ENCODE measurements at places on chromosomes 5 and 9.
A peak's percentile ranks its signal among the peaks of the same experiment; 100 is the strongest.

DNA sequence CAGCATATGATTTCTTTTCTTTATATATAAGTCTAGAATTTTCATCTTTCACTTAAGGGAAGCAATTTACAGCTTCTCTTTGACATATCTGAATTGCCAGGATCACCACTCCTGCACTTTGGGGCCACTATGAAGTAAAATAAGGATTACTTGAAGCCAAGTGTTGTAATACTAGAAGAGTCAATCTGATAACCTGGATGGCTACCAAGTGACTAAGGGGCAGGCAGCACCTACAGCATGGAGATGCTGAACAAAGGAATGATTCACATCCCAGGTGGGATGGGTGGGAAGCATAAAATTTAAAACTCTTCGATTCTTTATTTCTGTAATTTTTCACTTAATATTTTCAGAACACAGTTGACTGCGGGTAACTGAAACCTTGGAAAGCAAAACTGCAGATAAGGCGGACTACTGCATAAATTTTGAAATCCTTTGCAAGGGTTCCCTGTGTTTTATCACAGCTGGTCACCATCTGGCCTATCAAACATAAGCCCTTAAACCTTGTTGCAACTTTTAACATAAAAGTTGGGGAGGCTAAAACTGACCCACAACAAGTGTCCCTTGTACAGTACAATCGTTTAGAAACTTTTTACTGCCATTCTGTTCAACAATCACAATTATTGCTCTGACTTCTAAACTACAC lies 31.2 kb downstream of the NR3C1 start:
- no peak for DNase-seq

- no peak for DNase-seq
These were observed 7.9 kb downstream of the SH2D3C start for GRCh38 chr9:127770583-127770904.

GRCh38 chr5:76503929-76504328 lies 100.8 kb downstream of the IQGAP2 start:
- no peak for DNase-seq

GRCh38 chr5:31476738-31477141 lies 55.2 kb downstream of the DROSHA start:
- DNase-seq = no peak

- no peak for DNase-seq
These were observed 376 bp downstream of the GOLGA1 start for GRCh38 chr9:124940521-124940893.

DNA sequence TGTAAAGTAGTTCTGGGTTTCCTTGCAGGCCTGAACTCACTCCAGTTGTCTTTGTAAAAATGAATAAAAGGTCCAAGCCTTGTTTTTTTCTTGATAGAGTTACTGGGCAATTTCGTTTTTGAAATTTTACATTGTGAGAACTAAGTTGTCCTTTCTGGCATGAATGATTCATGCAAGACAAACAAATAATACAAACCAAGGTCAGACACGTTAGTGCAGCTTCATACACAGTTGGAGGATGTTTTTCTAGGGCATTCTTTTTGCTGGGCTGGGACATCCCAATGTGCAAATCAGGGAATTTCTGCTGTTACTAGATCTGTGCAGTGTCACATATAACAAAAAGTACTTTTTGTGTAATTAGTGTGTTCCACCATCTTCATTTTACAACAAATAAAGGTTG lies 96.0 kb downstream of the MEGF10 start:
- DNase-seq = peak; percentile 38

DNA sequence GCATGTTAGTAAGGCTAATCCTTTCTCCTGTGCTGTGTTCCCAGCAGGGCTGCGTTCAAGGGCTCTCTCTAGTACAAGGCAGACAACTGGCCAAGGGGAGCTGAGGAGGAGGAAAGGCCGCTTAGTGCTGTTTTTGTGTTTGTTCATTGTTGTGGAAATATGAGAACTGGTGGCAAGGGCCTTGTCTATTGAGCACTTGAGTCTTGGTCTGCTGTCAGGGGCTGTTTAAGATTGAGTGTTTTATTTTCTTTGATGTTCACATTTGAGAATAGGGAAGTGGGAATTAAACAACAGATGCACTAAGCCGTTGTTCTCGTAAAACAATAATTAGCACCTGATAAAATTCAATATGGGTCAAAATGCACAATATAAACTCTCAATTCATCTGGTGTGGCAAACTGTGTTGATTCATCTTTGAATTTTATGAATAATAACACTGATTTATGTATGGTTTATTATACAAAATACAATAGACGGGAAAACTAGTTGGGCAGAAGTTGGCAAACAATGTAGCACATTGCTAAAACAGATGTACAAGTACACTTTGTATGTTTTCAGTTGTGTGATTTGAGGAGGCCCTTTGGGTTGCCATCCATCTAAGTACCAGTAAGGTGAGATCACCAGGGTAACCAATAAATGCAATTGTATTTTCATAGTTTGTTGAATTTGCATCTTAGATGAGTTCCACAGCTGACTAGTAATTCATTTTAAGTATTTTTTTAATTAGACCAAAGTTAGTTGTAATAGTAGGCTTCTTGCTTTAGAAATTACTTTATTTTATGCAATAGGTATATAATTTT lies 97.6 kb upstream of the GRHPR start:
- DNase-seq = no peak

GRCh38 chr9:12889402-12890106 lies 114.7 kb downstream of the LURAP1L start:
- DNase-seq = no peak

- no peak for DNase-seq
These were observed 2.1 kb downstream of the TTLL11 start for GRCh38 chr9:122090981-122091380.

DNA sequence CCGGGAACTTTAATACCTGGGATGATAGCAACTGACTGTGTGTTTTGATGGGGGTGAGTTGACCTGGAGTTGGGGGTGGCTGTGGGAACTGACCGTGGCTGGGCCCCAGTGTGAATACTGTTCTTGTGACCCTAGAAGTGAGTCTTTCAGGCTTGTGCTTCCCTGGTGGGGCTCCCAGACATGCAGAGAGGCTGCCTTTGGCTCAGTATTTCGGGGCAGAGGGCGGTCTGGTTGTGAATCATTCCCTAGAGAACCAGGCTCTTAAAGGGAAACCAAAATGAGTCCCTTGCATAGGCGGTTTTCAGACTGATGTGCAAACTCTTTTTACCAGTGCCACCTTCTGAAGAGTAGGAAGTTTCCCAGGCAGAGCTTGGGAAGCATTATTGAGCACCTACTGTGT lies 132.1 kb downstream of the MACROH2A1 start:
- DNase-seq = no peak

- no peak for DNase-seq
These were observed 100.1 kb upstream of the DHFR start for GRCh38 chr5:80754900-80755299.

DNA sequence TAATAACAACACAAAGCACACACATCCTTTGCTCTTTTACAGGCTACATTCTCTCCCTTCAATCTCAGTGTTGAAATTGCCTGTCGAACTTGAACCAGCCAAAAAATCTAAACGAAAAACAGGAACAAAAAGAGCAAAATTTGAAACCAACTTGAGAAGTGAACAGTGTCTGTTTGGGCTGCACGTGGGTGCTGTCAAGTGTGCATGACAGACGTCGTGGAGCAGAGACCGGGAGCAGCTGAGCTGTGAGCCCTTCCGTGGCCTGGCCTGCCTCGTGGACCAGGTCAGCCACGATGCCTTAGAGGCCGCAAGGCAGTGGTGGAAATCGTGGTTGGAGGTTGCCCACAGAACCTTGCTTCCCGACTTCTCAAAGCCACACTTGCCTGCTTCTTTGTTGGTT lies 34.8 kb upstream of the DENND1A start:
- no peak for DNase-seq

GRCh38 chr9:133073086-133074014 lies 11.6 kb downstream of the CEL start:
- DNase-seq = no peak

DNA sequence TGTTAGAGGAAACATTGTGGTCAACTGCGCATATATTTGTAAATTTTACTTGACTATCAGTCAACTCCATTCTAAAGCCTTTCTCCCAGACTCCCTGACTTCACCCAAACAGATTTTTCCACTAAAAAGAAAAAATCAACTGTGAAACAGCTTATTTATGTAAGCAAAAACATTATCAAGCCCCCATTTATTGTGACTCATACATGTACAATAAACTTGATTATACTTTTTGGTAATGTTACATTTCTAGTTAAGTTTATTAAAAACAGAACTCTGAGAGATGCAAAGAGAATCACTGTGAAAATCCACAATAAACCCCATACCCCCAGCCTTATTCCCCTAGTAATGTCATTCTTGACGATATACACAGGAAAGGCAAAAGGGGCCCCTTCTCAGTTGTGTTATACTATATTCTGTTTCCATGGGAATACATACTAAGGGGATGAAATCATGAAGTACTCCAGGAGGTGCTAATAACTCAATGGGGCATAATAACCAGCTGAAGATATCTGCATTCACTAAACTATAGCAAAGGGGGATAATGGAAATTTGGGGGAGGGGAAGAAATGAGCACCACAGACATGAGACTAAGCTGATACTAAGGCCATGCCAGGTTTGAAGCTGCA lies 616.0 kb downstream of the ACTL7B start:
- DNase-seq = no peak

DNA sequence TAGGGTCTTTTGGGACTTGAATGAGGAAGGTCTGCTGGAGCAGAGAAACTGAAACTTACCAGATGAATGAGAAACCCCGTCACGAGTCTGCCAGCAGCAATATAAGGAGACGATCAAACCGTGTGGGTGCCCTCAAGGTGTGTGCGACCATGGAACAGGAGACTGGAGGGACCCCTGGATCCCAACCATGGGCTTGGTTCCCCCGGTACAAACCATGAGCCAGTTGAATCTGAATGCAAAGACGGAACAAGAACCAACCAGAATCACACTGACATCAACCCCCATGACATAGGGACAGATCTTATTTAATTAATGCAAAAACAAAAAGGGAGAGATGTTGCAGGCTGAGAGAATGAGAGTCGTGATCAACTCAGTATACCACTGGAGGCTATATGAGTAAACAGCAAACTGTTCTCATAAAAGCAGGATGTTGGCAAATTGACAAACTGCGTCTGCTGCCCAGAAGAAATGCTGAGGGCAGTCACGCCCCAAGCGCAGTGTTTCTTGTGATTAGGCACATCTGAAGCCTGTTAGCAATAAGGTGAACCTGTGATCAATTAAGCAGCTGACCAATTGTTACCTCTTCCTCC lies 475.5 kb upstream of the ACO1 start:
- DNase-seq = no peak

DNA sequence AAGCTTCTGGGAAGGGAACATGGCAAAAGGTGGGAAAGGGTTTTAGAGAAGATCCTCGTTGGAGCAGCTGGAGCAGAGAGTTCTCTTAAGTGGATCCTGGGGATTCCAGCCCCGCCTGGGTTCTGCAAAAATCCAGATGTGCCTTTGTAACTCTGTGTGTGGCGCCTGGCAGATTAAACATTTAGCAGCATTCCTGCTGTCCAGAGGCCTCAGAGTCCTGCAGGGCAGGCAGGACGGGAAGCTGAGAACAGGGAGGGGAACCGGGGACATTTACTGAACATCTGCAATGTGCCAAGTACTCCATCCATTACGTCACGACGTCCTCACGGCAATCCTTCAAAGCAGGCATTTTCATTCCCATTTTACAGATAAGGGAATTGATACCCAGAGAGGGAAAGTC lies 6.0 kb downstream of the EIF4E1B start:
- no peak for DNase-seq

- DNase-seq = no peak
These were observed 944 bp downstream of the ATOX1 start for GRCh38 chr5:151757233-151758140.

DNA sequence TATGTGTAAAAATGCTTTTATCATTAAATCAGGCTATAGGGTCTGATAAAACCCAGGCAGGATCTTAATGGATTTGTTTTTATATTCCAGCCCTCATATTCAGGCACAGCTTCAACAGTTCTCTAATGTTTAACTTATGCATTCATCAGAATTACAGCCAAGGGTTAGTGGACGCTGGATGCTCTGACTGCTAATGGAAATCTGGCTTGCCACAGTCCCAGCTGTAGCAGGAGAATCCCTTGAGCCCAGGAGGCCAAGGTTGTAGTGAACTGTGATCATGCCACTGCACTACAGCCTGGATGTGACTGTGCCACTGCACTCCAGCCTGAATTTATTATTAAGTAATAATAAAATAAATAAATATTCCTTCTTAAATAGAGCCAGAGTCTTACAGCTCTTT lies 98.0 kb downstream of the SLC25A46 start:
- no peak for DNase-seq

- DNase-seq = no peak
These were observed 22.8 kb upstream of the DUSP1 start for GRCh38 chr5:172793577-172794488.

DNA sequence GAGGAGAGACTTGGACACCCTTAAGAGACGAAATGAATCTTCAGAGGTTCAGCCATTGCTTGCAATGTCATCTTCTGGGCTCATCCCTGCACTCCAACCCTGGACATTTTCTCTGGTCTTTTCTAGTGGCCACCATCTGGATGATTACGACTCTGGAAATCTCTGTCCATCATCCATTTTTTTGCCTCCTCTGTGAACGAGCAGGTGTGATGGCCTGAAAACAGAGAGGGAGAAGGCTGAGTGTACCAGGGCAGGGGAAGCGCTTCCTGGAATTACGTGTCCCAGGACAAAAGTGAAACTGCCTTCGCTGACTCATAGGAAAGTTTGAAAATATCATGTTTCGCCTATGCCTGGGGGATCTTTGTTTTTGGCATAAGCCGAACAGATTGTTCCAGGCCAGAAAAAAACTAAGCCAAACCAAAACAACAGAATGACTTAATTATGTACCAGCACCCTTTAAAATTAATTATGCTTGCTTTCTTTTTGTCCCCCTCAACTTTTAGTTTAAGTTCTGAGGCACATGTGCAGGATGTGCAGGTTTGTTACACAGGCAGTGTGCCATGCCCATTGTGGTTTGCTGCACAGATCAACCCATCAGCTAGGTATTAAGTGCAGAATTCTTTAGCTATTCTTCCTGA lies 31.9 kb downstream of the ANKRD33B start:
- DNase-seq = peak; percentile 78

- DNase-seq = no peak
These were observed 17.3 kb downstream of the ITGA1 start for GRCh38 chr5:52804981-52805380.

DNA sequence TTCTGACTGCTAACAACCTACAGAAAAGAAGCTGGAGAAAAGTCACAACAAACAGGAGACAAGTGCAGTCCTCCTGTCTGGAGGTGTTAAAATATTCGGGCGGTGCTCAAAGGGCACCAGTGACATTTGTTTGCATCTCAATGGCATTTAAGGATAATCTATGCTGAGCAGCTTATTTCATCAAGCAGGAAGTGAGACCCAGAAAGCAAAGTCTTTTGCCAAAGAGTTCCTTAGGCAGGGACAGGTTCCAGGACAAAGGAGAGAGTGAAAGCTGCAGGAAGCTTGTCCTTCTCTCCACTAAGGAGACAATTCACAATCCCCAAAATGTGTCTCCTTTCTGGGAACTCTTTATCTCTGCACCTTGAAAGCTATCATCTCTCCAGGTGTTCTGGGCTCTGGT lies 38.7 kb upstream of the CDK20 start:
- DNase-seq = no peak

All from amniotic stem cell (primary cell).